NCI-H2029 treated with DMSO at 0.1 percent for 48 hours (cell line): ENCODE measurements at places on chromosomes 5 and 9.

GRCh38 chr5:38468978-38469706 is 87.3 kb downstream of the LIFR start:
- DNase-seq, result no peak

DNA sequence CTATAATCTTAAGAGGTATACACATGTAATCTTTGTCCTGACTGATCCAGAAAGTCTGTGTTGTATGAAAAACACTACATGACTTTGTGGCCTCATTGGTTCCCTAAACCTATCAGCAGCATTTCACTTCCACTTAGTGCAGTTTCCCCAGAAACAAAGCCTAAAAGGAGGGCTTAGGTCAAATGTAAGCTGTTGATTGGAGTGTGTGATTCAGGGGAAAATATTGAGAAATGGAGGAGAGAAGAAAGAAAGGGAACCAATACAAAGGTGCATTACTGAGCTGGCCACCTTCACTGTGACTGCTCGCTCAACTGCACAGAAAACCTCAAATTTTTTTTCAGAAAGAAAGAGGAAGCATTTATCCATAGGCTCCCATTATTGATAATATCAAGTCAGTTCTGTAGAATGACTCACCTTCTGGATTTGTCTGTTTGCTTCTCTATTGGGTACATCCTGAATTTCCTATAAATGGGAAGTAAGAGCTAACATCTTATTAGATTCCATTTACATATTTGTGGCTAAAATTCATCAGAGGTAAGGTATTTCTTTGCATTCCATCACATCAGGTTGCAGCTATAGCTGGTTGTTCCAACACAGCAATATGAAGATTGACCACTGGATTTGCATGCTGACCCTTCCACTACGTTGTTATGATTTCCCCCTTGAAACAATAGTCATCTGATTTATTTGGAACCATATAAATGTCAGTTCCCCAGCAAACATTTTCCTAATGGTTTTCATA is 10.3 kb upstream of the FST start:
- no peak for DNase-seq

DNA sequence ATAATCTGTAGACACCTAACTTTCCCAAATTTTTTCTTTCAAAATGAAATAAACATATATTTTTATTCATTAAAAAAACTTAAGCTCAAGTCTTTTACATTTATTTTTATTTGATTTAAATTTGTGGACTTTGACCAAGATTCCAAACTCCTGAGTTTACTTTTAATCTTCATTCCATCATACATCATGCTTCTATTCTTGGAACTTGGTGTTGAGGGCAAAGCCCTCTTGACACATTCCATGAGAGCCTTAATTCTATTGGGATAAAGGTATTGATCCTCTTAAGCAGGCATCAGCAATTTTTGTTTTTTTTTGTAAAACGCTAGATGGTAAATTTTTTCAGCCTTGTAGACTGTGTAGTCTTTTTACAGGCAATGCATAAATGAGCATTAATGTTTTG is 53.6 kb downstream of the FBXO4 start:
- no peak for DNase-seq

DNA sequence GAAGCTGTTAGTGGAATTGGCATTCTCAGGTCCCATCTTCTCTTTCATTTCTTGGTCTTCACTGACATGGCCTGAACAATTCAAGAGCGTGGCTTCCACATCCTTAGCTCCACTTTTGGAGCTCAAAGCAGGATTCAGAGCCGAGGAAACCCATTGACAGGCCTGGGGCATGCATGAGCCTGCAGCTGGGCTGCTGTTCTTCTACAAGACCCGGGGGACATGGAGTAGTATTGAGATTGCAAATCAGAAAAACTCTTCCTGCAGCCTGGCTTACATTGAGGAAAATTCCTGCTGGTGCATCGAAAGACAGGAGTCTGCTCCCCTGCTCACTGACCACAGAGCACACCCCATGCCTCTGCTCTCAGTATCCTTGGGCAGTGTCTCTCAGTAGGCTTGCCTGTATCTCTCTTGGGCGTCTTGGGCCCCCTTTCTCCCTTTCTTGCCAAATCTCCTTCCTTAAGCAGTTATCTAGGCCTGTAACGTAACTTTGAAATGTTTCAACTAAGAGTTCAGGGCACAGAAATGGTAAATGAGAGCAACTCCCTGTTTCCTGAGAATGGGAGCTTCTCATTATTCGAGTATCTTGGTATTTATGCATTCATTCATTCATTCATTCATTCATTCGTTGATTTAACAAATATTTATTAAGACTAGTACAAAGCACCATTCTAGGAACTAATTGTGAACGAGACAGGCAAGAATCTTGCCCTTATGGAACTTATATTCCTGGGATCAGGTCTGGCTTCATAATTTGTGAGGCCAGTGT is 603.6 kb upstream of the CLINT1 start:
- no peak for DNase-seq

DNA sequence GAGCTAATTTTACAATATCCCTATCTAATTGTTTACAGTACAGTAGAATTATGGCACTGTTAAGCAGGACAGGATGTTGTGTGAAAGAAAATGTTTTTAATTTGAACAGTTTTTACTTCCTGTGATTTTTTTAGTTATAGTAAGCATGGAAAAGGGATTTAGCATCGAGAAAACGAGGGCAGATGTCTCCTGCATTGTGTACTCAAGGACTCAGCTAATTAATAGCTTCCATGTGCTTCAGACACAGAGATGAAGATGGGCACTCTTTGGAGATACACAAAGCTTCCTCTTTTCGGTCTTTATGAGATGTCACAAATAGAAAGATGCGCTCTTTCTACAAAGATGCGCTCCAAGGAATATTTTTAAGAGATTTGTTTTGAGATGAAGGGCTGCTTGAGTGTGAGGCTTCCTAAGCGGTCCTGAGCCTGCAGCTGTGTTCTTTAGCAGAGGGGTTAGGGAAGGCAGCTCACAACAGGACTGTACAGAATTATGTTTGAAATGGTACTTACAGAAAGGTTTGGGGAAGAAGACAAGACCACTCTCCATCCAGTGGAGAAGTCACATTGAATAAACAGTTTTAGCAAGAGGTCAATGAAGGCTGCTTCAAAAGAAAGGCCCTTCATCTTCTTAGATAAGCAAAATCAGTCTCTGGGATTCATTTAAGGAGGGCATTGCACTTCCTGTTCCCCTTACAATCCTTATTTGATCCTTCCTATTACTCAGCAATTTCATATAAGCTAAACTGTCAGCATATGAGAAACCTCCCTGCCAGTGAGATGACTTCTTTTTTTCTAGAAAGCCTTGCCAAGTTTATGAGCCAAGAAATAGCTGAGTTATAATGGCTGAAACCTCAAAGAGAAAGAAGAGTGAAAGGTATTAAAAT is 311.5 kb downstream of the EFNA5 start:
- no peak for DNase-seq

DNA sequence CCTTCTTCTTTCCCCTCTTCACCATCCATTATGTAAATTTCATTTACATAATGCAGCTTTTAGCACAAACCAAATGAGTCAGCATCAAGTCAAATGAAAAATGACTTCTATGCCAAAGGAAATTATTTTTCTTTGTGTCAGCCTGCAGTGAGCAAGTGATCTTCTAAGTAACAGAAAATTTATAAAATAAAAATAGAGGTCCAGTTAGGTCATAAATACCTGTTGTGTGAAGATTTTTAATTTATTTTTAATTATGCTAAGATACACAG is 16.7 kb upstream of the THG1L start:
- no peak for DNase-seq
